ENCODE measurements at places on chromosomes 1 and 21. TPM values are rescaled to one million over a fixed set of nuclear protein-coding genes. Genes with fewer than 3 reads are reported as not detected.

The PGLYRP4 gene
- not detected for total RNA-seq

The CD247 gene
- total RNA-seq = 229 TPM

The P3R3URF gene
- total RNA-seq = not detected

The F13B gene
- total RNA-seq = not detected

The OR2L5 gene
- total RNA-seq = not detected

The DNALI1 gene
- not detected for total RNA-seq

The MAP1LC3C gene
- not detected for total RNA-seq

- DNase-seq = no peak
Measured at GRCh38 chr1:101507547-101507971, 270.7 kb downstream of the S1PR1 start.

- DNase-seq = no peak
Measured at GRCh38 chr1:19198820-19199219, 11.2 kb downstream of the UBR4 start.

DNA sequence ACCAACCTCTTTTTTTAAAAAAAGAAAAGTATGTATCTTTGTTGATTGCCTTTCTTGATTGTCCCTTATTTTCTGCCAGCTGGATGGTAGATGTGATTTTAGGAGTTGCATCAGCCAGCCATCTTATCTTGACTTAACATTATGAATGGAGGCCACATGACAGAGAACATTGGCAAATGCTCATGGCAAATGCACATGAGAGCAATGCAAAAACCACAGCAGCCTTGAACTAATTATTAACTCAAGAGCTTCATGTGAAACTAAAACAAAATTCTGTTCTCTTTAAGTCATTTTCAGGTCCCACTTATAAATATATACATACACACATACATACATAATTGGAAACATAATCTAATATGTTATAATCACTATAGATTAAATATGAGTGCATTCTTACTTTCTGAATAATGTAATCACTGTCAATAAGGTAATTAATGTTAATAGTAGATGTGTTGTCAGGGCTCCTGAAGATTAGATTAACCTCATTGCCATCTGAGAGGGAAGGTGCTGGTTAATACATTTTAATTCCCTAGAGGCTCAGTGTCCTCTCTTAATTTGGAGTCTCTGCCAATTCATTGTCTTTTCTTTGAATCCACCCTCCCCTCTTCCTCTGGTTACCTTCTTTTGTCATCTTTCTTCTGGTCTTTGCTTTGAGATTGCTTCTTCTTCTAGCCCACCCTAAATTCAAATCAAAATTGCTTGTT is 962.2 kb downstream of the ADGRL2 start:
- DNase-seq = no peak

GRCh38 chr1:153934746-153935145 is 11.8 kb downstream of the DENND4B start:
- DNase-seq = no peak

GRCh38 chr1:32758795-32759430 is 56.3 kb upstream of the SYNC start:
- DNase-seq = no peak

DNA sequence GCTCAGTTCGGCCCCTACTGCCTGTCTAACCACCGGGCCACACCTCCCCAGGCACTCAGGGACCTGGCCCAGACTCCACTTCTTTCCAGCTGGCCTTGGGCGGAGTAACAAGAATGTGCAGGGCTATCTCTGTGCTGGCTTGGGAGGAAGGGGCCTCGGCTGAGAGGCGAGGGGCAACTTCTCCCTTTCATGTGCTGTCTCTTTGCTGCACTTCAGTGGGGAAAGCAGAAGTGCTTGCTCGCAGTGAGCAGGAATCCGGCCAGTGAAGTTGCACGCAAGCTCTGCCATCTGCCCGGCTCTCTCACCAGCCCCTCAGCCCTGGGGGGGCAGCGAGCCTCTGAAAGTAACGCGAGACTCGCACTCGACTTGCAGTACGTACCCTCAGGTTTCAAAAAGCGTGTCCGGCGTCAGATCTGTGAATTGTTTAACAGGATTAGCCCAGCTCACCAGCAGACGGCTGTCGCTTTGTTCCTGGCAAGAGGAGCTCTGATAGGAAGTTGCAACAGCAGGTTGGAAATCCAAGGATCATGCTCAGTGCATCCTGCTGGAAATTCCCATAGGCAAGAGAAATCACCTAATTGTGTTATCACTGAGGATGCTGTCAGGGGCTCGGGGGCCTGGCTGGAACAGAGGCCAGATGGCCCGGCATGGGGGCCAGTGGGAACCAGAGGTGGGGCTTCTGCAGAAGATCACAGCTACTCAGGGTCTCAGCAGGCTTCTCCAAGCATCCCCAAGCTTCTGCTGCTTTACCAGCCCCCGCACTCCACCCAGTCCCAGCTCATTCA is 221.1 kb downstream of the NPHP4 start:
- no peak for DNase-seq

GRCh38 chr1:177780096-177780700 is 189.7 kb downstream of the SEC16B start:
- no peak for DNase-seq

- peak; percentile 53 for DNase-seq
Measured at GRCh38 chr1:155052439-155053395, 1.6 kb downstream of the ADAM15 start.

DNA sequence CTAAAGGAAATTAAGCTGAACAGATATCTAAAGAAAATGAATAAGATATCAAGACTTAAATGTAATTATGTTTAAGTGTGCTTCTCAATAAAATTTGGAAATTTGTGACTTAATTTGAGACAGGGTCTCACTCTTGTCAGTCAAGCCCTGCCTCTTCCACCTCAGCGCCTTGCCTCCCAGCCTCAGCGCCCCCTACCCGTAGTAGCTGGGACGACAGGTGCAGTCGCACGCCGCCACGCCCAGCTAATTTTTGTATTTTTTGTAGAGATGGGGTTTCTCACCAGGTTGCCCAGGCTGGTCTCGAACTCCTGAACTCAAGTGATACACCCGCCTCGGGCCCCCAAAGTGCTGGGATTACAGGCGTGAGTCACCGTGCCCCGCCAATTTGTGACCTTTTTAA is 117.0 kb downstream of the CLEC20A start:
- DNase-seq = peak; percentile 8

DNA sequence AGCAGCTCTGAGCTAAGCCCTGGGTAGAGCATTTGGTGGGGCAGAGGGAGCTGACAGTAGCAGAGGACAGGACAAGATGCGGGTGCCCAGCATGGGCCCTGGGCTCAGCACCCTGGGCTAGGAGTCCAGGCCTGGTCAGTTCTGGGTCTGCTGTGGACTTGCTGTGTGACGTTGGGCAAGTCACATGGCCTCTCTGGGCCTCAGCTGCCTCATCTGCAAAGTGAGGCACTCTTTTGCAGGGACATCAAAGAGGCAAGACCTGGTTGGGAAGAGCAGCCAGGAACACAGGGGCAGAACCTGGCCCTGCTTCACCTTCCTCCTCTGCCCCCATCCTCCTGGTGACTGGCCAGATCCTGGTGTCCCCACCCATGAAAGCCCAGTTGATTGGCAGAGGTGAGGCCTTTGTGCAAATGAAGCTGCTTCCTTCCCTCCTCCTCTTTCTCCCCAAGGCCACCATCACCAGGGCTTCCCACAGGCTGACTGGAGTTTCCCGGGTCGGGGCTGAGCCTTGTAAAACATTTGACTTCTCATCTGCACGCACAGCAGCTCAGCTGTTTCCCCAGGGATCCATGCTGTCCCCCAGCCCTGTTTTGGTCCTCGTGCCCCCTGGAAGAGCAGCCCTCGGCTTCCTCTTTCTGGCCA is 350.5 kb downstream of the MATN1 start:
- no peak for DNase-seq

- no peak for DNase-seq
Measured at GRCh38 chr1:17393230-17393629, 21.2 kb downstream of the PADI6 start.

DNA sequence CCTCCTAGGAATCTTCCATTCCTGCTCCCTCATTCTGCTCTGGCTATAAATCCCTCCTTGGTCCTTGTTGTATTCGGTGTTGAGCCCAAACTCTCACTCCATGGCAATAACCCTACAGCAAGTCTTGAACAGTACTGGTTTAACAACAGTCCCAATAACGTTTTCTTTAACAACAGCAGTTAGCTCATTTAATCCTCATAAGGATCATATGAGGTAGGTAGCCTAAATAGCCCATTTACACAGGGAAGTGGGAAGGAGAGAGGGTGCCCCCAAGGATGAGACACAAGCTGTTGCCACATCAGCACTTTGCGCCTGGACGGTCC is 444 bp upstream of the AGTRAP start:
- no peak for DNase-seq

DNA sequence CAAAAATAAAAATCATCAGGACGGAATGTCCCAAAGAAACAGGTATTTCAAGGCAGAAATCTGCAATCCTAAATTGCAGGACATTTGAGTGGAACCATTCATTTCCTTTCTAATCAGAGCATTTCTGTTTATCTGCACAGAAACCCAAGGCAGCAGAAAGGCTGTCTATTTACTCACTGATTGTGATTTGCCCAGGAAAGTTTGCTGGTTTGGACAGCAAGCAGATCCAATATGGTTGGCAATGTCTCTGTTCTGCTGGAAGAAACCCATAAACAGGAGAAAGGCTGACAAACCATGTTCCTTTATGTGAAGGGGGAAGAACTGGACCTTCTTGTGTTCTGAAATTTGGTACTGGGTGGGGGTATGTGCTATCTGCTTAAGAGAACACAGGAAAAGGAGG is 120.1 kb downstream of the CLIC6 start:
- no peak for DNase-seq

- no peak for DNase-seq
Measured at GRCh38 chr1:227918736-227919135, 29.0 kb downstream of the WNT9A start.

- DNase-seq = no peak
Measured at GRCh38 chr1:177710696-177711620, 258.9 kb downstream of the SEC16B start.
